NCI-H2107 (cell line): ENCODE measurements at places on chromosomes 2 and 18.

- no peak for DNase-seq
These were observed 19.8 kb downstream of the GRHL1 start for GRCh38 chr2:9971105-9971818.

DNA sequence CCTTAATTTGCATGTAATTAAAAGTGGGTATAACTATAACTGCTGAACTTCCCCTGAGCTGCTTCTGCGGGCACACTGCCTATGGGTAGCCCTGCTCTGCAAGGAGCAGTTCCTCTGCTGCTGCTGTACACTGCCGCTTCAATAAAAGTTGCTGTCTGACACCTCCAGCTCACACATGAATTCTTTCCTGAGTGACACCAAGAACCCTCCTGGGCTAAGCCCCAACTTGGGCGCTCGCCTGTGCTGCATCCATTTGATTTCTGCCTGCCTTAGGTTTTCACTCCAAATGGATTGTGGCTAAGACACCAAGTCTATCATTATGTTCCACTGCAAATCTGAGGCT is 215.7 kb downstream of the ANAPC1 start:
- no peak for DNase-seq

DNA sequence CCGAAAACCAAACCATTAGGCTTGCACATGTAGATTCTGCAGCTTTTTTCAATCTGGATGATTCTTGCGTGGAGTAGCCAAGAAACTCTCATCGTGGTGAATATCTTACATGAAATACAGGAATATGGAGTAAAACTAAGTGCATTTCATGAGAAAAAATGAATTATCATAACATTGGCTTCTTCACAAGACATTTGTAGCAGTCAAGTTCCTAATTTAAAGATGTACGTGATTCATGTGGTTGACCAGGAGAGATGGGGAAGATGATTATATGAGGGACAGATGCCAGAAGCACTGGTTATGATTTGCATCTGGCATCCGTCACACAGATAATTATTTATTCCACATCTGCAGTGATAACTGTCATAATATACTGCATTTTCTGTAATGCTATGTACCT is 90.4 kb downstream of the ANTXR1 start:
- DNase-seq = no peak

GRCh38 chr18:8368512-8369217 is 240.6 kb upstream of the RAB12 start:
- DNase-seq = no peak

- DNase-seq = no peak
These were observed 9.1 kb downstream of the WIPF1 start for GRCh38 chr2:174588463-174588862.

DNA sequence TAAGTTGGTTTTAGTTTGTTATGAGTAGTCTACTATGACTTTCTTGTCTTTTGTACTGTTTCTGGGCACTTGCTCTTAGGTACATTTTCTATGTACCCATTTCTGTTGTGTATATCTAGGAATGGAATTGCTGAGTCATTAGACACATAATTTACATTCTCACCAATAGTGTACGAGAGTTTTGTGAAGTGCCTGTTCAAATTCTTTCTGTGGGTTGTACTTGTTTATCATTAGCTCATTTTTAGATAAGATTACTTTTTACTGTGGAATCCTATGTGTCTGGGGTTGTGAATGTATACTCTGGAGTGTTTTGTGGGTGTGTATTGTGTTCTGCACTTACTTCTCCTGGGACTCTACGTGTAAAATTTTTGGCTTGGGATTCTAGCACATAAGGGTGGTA is 36.6 kb upstream of the CD28 start:
- no peak for DNase-seq

DNA sequence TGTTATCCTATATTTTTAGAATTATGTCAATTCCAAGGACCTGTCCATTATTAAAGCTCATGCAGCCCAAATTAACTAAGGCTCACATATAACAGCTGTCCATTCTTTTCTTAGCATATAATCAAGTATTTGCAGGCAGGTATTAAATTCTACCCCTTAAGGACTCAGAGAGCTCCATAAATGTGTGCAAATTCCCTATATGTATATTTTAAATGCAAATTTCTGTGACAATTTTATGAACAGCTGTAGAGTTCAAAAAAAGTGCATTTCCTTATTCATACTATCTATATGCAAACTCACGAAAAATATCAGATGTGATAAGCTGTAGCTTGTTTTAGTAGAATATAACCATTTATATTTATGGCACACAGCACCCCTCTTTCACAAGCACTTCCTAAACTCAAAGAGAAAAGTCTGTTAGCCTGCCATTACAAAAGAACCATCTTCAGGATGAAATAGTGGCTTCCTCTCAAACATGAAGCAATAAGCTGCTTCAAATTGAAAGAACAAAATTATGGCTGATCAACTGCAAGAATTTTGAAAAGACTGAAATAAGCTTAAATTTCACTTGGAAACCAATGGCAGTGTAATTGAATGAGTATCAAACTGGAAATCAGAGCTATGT is 155.0 kb upstream of the REG3G start:
- DNase-seq = no peak

GRCh38 chr2:239182981-239183791 is 217.6 kb downstream of the HDAC4 start:
- DNase-seq = no peak

GRCh38 chr2:85076618-85077274 is 56.4 kb upstream of the TCF7L1 start:
- no peak for DNase-seq

DNA sequence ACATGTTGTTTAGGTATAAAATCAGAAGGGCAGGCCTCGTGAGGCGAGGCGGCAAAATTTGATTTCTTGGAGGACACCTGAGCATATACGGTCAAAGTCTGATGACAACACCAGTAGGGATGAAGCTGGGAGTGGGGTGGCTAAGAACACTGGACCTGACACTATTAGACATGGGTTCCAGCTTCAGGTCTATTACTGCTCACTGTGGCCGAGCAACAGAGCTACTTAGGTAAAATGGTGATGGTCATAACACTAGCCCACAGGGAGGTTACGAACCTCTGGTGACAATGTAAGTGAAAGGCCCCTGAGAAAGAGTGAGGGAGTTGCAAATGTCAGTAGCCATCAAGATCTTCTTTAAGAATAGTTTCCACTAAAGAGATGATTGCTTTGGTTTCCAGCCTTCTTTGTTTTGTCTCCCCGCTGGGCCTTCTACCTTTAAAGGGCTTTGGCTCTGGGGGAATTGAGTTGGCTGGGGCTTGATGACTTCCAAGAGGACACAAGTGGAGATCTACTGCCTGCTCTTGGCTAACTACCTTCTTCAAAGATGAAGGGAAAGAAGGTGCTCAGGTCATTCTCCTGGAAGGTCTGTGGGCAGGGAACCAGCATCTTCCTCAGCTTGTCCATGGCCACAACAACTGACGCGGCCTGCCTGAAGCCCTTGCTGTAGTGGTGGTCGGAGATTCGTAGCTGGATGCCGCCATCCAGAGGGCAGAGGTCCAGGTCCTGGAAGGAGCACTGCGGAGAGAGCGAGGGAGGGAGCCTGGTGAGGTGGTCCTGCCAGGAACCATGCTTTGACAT is 3.5 kb downstream of the IL1B start:
- DNase-seq = no peak

GRCh38 chr2:133888621-133889219 is 320.5 kb upstream of the NCKAP5 start:
- DNase-seq = no peak

- DNase-seq = no peak
These were observed 53.5 kb upstream of the ID2 start for GRCh38 chr2:8628179-8628865.

GRCh38 chr2:23114299-23114698 is 270.7 kb upstream of the KLHL29 start:
- no peak for DNase-seq

DNA sequence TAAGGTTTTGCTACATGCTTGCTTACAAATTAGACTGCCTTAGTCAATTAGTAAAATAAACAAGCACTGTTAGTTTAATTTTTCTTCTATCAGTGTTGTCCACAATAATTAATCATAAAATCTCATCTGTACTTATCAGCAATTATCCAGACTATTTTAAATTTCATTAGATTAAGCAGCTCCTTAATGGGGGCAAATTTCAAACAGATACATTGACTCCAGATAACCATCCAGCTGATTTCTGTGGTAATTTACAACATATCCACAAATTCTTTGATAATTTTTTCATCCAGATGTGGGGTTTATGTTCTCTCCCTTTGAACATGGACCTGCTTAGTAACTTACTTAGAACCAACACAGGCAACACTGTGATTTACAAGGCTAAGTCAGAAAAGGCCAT is 170.4 kb upstream of the CWC22 start:
- no peak for DNase-seq
